Bronchus fibroblast of lung (primary cell): ENCODE measurements at places on chromosomes 1 and 21. TPM values are rescaled to one million over a fixed set of nuclear protein-coding genes. Genes with fewer than 3 reads are reported as not detected.

Gene PTPN7
- total RNA-seq, result not detected in 2 replicates

Gene TPM3
- total RNA-seq, result 370 and 476 TPM in 2 replicates

Gene CFHR1
- total RNA-seq, result 0.17 TPM in 1 of 2 replicates, not detected in the other

Gene LMOD1
- total RNA-seq, result 2.2 and 2.4 TPM in 2 replicates

Gene ARID1A
- 20.2 and 23.6 TPM in 2 replicates for total RNA-seq

Gene MX2
- 0.45 and 1.5 TPM in 2 replicates for total RNA-seq

Gene GSTM1
- not detected in 2 replicates for total RNA-seq

Gene SPRR3
- total RNA-seq, result not detected in 2 replicates

Gene LCE2A
- not detected in 2 replicates for total RNA-seq

Gene FMO4
- total RNA-seq, result 1.2 and 1.8 TPM in 2 replicates

Gene MYBPH
- not detected in 2 replicates for total RNA-seq

Gene SIM2
- total RNA-seq, result 2.0 and 2.7 TPM in 2 replicates

Gene NTRK1
- total RNA-seq, result not detected in 2 replicates

Gene RNF186
- total RNA-seq, result not detected in 2 replicates

Gene PDZK1IP1
- total RNA-seq, result not detected in 2 replicates

Gene MYOG
- under 0.01 TPM in 1 of 2 replicates, not detected in the other for total RNA-seq

Gene FAM89A
- total RNA-seq, result 4.2 and 5.1 TPM in 2 replicates

Gene HSF2BP
- total RNA-seq, result 0.34 and 0.45 TPM in 2 replicates
